ENCODE measurements at places on chromosomes 5 and 9.

DNA sequence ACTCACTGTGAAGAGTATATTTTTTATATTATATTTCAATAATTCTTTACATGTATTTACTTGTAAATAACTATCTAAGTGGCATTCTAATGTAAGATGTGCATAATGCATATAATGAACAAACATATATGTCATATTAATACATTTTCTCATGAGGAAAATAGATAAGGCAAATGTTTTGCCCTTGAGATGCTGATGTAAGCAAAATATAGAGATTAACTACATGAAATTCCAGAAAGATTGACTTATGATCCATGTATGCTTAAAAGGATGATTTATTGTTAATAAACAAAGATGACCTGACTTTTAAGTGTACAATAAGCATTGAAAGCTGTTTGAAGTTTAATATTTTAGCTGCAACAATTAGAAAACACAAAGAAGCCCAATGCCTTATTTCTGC is 559.9 kb downstream of the PTPRD start:
- DNase-seq = no peak

- no peak for DNase-seq
Measured at GRCh38 chr9:137556069-137556838, 4.6 kb downstream of the MRPL41 start.

DNA sequence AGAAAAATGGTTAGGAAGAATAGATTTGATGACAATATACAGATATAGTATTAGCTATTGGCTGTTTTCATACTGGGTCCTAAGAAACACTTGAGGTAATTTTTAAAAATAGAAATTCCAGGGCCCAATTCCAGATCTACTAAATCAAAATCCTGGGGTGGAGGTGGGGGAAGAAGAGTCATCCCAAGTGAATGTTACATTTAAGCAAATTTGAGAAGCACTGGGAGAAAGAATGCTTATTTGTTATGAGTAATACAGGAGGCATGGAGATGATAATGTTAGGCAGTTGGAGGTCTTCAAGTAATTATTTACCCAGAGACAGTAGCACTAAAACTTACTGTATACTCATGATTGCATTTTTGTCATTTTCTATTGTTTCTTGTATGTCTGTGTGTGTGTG is 93.0 kb upstream of the DAB2 start:
- DNase-seq = no peak

GRCh38 chr9:35338086-35338485 is 151.8 kb upstream of the RUSC2 start:
- DNase-seq = no peak

DNA sequence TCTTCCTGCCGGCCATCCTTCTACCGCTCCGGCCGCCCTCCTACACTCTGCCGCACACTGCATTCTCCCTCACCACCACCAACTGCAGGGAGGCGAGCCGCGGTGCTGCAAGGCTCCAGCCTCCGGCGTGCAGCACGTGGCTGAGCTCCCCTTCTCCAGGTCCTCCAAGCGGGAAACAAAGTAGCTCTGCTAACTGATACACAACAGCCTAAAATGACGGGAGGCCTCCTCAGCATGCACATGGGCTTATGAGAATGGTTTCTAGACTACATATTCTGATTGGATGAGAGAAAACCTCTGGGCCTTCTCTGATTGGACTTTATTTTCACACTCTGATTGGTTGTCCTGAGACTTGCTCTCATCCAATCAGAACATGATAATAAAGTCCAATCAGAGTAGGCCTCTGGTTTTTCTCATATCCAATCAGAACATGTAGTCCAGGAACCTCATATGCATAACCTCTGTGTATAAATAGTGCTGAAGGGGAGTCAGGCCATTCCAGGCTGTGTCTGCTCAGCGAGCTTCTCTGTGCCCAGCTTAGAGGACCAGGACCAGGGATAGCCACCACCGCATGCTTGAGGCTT is 27.0 kb upstream of the ZNF354B start:
- DNase-seq = peak; percentile 41

GRCh38 chr9:124187311-124187710 is 70.4 kb upstream of the NEK6 start:
- DNase-seq = no peak

- no peak for DNase-seq
Measured at GRCh38 chr5:39352170-39352569, 12.1 kb downstream of the C9 start.

- DNase-seq = no peak
Measured at GRCh38 chr9:88108779-88109178, 29.5 kb downstream of the SPATA31C2 start.

- DNase-seq = no peak
Measured at GRCh38 chr5:124865066-124865465, 118.6 kb upstream of the ZNF608 start.

- DNase-seq = no peak
Measured at GRCh38 chr9:130028493-130029222, 14.3 kb downstream of the FNBP1 start.

GRCh38 chr9:76020652-76021051 is 130.2 kb downstream of the PCSK5 start:
- DNase-seq = no peak

DNA sequence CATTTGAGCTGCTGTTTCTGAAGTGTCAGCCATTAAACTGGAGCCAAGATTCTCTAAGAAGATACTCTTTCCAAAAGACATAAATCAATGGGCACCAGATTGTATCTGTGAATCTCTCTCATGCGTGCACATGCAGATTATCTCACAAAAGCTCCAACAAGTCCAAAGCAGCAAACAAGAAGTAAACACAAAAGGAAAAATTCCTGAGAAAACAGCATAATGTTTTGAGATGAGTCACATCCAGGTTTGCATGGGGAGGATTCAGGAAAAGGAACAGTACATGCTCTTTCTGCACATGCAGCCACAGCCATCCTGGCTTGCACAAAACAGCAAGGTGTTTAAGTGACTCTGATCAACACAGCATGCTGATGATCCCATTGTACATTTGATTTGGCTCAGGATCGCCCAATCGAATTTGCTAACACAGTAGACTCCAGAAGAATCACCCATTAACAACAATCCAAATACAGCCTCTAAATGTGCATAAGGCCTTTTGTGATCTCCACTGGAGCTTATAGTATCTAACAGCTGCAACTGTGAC is 143.1 kb downstream of the ELAVL2 start:
- peak; percentile 34 for DNase-seq

GRCh38 chr9:93066978-93067603 is 8.6 kb downstream of the SUSD3 start:
- no peak for DNase-seq

DNA sequence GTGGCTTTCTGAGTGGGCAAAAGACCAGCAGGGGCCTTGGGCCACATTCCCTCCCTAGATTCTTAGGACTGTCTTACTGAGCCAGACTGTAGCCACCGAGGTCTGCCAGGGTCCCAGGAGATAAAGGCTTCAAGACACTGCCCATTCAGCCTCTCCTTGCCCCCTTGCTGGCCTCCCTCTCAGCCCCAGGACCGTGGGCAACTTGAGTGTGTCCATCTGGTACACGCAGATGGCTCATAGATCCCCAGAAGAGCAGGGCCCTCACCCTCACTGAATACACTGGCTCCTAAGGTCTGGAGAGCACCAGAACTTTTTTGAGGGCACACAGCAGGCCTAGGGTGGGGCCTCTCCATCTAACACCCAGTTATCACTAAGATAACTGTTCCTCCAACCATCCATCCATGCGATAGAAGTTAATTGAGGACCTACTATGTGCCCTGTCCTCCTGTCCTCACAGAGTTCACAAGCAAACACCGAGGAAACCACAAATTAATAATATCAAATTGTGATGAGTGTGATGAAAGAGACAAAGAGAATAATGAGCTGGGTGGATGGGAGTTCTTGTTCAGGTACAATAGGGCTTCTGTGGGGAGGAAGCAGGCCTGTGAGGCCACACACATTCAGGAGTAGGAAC is 4.9 kb upstream of the PDGFRB start:
- no peak for DNase-seq

- no peak for DNase-seq
Measured at GRCh38 chr5:4207486-4207885, 611.9 kb downstream of the IRX1 start.

DNA sequence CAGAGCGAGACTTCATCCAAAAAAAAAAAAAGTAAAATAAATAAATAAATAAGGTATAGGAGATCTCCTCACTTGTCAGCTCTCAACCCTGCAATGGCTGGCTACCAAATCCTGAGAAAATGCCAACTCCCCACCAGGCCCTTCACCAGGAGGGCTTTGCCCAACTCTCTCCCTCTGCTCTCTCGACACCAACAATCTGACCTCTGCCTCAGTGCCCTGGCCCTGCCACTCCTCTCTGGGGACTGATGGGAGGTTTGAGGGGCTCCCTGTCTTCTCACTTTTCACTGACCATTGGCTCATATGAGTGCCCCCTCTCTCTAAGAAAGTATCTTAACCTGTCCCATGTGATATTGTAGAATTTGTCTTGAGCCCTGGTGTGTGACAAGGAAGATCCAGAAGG is 52.6 kb upstream of the SH3PXD2B start:
- DNase-seq = no peak

- no peak for DNase-seq
Measured at GRCh38 chr9:134855231-134855899, 25.2 kb upstream of the FCN2 start.

- DNase-seq = no peak
Measured at GRCh38 chr5:176853151-176853778, 42.9 kb downstream of the UNC5A start.

DNA sequence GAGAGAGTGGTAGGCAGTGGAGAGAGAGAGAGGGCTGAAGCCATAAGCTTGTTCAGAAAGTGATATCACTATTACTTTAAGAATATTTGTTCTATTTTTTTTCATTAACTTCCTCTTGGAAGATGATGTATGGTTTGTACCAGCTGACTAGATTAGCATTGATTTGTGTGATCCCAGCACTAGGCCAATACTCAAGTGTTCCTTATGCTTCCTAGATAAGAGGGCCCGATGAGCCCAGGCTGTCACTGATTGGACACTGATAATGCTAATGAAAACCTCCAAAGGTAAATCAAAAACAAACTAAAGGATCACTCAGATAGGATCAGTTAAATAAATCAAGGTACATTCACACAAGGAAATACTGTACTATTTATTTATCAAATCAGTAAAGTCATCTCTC is 52.7 kb upstream of the OTULINL start:
- DNase-seq = no peak

DNA sequence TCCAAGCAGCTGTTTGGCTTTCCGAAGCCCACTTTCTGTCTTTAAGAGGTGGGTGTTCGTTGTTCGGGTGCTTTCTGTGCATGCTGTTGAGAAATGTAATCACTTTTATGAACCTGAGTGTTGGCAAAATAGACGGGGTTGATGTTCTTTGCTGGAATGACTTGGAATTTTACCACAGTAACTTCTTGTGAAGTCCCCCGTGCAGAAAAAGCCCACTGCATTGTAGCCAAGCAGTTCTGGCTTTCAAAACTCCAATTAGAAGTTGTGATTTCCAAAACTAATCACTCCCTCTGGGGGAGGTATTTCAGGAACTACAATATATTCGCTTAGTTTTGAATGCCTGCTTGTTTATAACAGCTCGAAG is 111.1 kb downstream of the PAM start:
- DNase-seq = no peak

- no peak for DNase-seq
Measured at GRCh38 chr9:78788101-78788500, 491.2 kb downstream of the PSAT1 start.

GRCh38 chr9:20148416-20148815 is 359.6 kb upstream of the SLC24A2 start:
- no peak for DNase-seq

DNA sequence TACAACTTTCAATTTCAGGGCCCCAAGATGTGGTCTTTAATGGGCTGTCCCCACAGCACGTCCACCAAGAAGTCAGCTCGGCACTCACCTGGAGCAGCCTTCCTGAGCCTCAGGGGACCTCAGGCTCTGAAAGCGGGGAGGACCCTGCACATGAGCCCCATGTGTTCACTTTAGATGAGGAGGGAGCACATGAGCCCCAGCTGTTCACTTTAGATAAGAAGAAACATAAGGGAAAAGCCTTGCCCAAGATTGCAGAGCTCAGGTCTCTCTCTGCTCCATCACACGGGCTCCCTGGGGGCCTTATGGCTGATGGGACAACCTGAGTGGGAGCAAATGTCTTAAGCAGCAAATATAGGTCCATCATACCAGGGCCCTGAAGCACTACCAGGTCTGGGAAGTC is 56.4 kb downstream of the NIPSNAP3B start:
- DNase-seq = no peak

DNA sequence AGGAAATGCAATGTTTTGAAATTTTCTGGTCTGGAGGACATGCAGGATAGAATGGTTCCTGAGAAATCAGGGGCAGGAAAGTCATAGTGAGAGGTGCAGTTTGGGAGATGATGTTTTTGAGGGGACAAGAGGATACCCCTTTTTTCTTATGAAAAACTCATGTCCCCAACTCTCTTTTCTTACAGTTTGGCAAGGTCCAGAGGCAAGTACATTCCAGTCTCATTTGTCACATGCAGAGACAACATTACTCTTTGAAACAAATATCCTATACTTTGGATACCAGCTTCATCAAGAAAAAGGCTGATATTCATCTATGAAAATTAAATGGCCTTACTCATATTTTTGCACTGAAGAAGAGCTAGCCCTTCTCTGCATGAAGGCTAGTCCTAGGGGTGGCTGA is 48.2 kb downstream of the EQTN start:
- DNase-seq = no peak

DNA sequence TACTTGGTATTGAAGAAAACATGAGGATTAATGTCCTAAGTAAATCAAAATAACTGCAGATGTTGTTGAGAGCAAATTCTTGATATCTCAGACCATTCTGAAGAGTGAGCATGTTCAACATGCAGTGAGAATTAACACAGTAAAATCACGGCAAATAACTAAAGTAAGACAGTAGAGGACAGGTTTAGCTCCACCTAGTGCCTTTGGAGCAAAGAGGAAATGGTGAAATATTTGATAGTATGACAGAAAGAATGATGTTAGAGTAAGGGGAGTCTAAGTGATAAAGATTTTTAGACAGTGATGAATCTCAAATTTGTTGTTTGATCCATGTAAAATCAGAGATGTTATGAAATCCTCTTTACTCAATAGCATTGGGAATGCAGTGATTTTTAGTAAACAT is 424.2 kb downstream of the TMEM161B start:
- no peak for DNase-seq

GRCh38 chr9:130785940-130786508 is 49.0 kb upstream of the ABL1 start:
- no peak for DNase-seq

DNA sequence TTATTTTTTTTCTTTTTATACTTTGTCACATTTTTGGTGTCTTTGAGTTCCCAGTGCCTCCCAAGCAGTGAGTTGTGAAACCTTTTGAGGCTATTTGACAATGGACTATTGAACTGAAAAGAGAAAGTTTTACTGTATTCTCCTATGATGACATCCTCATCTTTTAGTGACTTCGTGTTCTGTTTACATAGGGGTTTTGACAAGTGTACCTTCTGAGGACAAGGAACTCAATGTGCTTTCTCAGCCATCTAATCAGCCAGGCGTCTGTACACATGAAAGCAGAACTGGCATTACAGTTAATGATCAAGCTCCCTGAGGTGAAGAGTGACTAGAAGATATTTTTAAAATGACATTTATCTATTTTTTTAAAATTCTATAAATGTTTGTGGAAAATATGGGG is 175.5 kb downstream of the ANXA1 start:
- DNase-seq = no peak

- no peak for DNase-seq
Measured at GRCh38 chr5:74148321-74148720, 492.2 kb downstream of the ENC1 start.
